ENCODE measurements at places on chromosomes 1 and 21.
A peak's percentile ranks its signal among the peaks of the same experiment; 100 is the strongest.

DNA sequence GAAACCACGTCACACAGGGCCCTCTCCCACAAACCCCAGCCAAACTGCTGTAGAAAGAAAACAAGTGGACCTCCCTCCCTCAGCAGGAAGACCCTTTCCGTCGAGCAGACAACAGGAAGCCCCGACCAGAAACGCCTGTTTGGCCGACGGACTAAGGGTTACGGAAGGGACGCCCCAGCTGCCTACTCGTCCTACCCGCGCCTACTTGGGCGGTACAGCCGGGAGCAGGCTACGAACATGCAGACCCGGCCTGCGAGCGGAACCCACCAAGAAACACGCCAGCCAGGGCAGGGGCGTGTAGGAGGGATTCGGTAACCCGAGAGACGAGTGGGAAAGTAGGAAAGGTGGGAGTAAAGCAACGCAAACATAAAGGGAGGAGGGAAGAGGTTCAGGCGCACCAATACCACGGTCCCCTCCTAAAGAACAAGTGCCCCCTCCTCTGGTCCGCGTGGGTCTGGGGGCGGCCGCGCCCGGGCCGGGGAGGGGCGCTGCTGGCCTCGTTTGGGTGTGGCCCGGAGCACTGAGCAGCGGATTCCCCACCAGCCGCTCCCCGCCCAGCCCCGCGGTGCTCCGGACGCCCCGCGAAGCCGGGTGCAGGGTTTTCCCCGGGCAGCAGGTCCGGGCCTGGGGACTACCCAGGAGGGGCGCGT lies 450 bp downstream of the S100A10 start:
- no peak for DNase-seq

- no peak for DNase-seq
Observed at GRCh38 chr1:240497908-240498307, 114.0 kb downstream of the GREM2 start.

DNA sequence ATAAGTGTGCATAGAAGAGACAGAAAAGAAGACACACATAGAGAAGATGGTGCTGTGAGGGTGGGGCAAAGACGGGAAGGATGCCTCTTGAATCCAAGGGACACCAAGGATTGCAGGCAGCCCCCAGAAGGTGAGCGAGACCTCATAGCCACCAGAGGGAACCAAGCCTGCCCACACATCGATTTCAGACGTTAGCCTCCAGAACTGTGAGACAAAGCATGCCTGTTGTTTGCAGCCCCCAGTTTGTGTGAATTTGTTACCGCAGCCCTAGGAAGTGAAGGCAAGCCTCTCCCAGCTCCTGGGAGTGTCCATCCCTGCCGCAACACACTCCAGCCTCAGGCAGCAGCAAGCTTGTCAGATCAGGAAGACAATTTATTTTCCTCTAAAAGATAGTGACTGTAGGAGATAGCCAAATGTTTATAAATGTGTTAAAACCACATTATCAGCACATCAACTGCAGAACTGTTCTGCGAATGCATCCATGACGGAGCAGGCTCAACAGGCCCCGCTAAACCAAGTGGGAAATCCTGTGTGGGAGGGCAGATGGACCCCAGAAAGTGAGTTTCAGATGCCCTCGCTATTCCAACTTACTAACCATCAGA lies 543.3 kb downstream of the MATN1 start:
- DNase-seq: no peak

DNA sequence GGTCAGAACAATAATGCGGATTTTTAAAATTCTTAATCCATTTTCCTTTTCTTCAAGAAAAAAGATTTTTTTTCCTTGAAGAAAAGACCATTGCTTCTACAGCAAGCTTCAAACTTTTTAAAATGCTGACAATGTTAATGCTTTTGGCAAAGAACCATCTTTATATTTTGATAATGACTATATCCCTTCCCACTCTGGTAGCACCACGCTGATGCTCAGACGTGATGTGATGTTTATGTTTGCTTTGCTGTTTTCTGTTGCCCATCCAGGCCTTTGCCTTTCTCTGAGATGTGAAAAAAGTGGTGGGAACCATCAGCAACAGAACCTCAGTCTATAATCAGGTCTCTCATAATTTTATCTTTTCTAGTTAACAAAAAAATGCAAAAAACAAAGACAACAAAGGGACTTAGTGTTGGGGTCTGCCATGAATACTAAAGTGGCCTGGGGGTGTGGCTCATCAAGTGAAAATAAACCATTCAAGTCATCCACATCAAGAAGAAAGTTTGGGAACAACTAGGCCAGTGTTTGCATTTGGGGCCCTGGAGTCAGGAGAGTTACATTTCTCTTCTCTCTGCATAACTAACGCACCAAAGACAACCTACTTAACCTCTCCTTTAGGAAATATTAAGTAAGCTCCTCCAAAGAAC lies 244.6 kb upstream of the DMRTA2 start:
- no peak for DNase-seq

DNA sequence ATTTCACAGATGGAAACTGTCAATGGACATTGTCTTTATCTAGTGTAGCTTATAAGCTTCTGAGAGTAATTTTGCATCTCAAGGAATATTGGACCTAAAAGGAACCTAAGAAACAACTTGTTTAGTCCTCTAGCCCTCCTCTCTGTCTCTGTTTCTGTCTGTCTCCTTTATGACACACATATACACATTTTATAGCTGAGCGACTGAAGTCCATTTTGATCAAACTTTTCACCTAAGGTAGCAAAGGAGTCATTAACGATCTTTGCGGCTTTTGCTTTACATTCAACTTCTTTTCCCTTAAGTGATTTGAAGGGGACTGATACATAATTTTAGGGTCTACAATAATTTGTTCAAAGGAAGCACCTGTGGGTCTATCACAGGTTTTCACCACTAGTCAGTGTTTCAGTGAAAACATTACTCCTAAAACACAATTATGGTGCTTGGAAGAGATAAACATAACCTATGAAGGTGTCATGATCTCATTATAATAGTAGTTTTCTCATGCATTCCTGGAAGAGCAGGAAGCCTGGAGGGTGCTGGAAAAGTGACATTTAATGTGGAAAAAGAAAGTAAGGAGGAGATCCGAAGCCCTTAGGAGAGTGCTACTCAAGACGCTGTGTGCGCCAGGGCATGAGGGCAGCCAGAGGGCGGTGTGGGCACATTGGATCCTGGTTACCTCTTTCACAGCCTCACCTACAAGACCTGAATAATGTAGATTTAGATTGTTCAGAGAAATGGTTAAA lies 248.6 kb downstream of the DNM3 start:
- DNase-seq: peak; percentile 28

- DNase-seq: no peak
Observed at GRCh38 chr1:19429611-19430010, 55.7 kb downstream of the CAPZB start.

- no peak for DNase-seq
Observed at GRCh38 chr1:111506561-111506960, 3.1 kb upstream of the ADORA3 start.

DNA sequence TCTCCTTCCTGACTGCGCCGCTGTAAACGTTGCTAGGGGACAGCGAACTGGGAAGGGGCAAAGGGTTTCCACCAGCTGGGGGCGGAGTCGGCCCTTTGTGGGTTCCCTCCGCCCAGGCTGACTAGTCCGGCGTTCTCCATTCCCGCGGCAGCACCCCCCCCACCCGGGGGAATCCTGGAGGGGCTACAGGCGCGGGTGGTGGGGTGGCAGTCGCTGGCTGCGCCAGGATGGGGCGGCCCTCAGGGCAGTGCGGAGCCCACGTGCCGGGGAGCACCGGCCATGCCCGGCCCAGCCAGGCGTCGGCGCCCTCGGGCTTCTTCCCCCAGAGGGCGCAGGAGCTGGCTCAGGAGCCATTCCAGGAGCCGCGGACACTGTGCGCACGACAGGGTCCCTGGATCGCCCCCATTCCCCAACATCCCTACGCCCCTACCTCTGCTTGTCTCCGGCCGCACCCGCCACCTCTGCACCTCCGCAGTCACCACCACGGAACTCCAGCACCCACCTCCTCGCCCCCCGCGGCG lies 476 bp downstream of the BATF3 start:
- DNase-seq: peak; percentile 62

- DNase-seq: no peak
Observed at GRCh38 chr1:62128745-62129144, 65.9 kb upstream of the L1TD1 start.

- no peak for DNase-seq
Observed at GRCh38 chr21:29347274-29347681, 48.6 kb downstream of the BACH1 start.

DNA sequence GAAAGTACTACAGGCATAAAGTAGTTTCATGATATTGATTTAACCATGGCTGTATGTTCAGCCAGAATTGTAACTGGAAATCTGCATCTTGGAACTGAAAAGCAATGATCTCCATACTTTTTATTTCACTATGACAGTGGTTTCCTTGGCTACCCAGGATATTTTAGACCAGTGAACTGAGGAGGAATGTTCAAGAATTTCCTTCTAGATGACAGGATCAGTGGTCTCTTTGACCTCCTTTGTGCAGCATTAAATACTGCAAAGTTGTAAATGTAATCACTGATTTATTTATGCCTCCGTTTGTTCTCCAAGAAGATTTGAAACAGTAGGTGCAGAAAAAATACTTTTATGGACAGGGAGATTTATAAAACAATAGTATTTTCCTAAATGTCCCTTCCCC lies 39.5 kb downstream of the VPS13D start:
- DNase-seq: no peak

- DNase-seq: no peak
Observed at GRCh38 chr1:20266642-20267041, 24.0 kb upstream of the VWA5B1 start.

DNA sequence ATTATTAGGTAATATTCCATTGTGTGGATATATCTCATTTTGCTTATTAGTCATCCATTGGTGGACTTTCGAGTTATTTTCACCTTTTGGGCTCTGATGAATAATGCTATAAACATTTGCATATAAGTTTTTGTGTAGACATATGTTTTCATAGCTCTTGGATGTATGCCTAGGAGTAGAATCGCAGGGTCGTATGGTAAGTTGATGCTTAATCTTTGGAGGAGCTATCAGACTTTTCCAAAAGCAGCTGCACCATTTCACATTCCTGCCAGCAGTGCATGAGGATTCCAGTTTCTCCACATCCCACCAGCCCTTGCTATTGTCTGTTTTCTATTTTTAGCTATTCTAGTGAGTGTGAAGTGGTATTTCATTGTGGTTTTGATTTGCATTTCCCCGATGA lies 120.3 kb upstream of the TMEM51 start:
- no peak for DNase-seq

- DNase-seq: no peak
Observed at GRCh38 chr1:161955606-161956005, 68.1 kb downstream of the OLFML2B start.

DNA sequence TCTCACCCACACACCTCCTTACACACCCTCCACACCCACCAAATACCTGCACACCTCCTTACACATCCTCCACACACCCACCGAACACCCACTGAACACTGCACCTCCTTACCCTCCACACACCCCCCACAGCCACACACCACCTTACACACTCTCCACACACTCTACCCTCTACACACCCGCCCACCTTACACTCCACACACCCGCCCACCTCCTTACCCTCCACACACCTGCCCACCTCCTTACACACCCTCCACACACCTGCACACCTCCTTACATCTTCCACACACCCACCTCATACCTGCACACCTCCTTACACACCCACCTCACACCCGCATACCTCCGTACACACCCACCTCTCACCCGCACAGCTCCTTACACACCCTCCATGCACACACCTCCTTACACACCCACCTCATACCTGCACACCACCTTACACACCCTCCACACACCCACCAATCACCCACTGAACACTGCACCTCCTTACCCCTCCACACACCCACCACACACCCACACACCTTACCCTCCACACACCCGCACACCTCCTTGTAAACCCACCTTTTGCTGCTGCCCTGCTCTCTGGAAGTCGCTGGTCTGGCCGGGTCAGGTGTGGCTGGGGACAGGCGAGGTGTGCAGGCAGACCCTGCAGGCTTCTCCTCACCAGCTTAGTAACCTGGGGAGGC lies 38.5 kb downstream of the COQ8A start:
- DNase-seq: no peak

- DNase-seq: no peak
Observed at GRCh38 chr1:226627050-226627755, 78.6 kb downstream of the STUM start.

DNA sequence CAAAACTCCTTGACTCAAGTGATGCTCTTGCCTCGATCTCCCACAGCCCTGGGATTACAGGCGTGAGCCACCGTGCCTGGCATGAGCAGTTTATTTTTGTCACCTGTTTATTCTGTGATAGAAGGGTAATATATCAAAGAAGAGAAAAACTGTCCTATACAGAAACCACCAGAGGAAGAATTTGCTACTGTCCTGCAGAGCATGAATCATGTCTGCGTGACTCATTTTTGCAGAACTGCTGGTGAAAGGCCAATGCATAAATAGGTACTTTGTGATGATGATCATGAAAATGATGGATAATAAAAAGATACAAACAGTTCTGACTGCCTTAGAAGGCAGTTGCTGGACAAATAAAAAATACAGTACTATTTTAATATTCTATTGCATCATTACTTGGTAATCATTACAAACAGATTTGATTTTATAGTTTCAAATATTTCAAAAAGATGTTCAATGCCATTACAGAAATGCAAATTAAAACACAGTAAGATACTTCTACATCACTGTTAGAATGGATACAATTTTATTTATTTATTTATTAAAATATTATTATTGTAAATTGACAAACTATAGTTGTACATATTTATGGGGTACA lies 26.5 kb downstream of the RIPPLY3 start:
- peak; percentile 53 for DNase-seq

GRCh38 chr1:222045236-222045635 lies 303.3 kb upstream of the DUSP10 start:
- no peak for DNase-seq

GRCh38 chr1:150477320-150477719 lies 9.9 kb upstream of the TARS2 start:
- no peak for DNase-seq

DNA sequence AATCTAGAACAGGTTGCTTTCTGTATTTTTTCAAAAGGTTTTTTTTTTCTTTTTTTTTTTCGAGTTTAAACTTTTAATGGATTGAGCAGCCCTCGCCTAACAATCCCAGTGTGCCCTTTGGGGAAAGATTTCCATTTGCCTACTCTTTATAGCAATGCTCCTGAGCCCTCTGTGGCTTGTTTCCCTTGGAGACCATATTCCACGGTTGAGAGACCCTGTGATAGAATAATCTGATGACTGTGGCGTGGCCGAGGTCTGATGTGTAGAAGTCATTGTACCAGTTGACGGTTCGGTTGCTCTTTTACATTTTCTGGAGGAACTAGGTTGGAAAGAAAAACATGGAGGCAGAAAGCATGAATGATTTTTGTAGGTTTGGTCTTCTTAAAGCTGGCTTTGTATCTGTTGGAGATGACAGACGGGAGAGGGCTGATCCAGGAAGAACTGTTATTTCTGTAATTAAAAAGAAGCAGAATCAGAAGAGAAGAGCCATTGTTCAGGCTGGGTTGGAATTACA lies 305.7 kb upstream of the NRIP1 start:
- DNase-seq: no peak
